ENCODE measurements at places on chromosomes 3 and 15.

DNA sequence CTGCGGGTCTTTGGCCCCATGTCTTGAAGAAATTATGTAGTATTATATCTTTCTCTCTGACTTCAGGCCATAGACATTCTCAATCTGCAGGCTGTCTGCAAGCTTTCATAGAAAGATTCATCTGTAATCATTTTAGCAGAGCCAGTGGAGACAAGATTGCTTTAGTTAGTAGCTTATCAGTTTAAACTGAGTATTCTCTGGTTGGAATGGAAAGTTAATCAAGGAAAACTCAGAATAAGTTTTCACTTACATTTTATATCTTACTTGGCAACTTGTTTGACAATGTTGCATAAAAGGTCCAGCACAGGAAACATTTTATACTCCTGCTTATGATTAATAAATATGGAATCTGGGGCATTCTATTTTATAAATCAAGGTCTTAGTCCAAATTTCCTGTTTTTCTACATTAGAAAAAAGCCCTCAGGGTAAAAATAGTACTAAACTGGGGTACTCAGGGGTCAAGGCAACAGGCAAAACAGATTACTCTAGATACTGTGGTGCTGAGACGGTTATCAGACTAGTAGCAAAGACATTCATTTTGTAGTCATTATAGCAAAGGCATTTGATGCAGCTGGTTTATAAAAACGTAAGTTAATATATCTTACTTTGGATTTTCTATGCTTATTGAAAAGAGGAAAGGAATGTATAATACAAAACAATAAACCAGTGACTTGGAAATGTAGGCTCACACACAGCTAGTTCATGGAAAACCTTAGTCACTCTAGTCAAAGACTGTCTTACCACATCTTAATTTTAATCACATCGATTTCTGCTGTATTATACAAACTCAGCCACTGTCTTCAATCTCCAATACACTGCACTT lies 45.2 kb upstream of the FILIP1L start:
- DNase-seq = no peak

GRCh38 chr3:118292841-118293240 lies 741.8 kb downstream of the IGSF11 start:
- no peak for DNase-seq

DNA sequence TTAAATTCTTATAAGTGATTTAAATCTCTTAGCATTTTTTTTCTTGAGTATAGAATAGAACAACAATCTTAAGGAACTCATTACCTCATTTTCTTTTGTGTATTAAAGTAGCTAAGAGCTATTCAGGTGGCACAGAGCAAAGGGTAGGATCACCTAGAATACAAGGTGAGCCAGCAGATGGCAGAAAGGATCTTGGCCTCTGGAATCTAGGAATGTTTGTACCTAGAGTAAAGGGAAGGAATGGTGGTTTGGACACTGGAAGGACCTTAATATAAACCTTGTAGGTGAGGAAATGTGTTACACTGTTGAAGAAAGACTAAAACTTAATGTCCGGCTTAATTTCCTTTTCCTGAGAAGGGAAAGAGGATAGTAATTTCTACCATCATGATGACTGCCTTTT lies 89.0 kb downstream of the GHSR start:
- no peak for DNase-seq

GRCh38 chr15:96346409-96346970 lies 16.0 kb downstream of the NR2F2 start:
- no peak for DNase-seq

DNA sequence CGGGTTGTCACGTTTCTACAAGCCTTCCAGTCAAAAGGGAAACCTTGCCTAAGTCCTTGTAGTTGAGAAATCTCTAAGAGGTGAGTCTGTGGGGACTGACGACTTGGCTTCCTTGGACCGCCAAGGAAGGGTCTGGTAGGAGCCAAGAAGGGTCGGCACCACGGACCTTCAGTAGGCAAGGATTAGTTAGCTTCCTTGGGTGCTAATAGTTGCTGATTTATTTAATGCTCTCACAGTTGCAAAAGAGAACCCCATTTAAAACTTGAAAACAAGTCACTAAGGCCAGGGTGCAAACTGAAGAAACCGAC lies 361 bp upstream of the LCMT2 start:
- DNase-seq = no peak

GRCh38 chr3:44342176-44342790 lies 3.7 kb downstream of the TCAIM start:
- DNase-seq = no peak

DNA sequence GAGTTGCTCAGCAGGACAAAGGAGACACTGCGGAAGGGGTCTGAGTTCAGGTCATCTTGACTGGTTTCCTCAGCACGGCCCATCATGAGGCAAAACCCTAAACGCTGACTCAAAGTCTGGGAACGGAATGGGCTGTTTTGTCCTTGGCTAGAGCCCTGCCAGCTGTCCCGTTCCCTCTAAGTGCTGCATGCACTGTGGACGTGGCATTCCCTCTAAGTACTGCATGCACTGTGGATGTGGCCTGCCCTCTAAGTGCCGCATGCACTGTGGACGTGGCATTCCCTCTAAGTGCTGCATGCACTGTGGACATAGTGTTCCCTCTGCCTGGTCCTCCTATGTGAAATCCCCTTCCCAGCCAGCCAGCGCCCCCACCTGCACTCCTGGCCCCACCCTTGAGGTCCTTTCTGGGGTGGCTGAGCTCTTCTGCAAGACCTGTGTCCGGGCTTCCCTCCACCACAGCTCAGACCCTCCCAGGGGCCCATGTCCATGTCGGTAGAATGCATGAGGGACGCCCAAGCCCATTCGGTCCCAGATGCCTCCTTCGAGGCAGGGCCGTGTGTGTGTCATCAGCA lies 36.7 kb downstream of the TM2D3 start:
- DNase-seq = no peak

GRCh38 chr3:190631295-190631694 lies 117.4 kb downstream of the IL1RAP start:
- no peak for DNase-seq

GRCh38 chr3:15436246-15436645 lies 8.8 kb downstream of the EAF1 start:
- DNase-seq = no peak

- no peak for DNase-seq
These were observed 134.1 kb upstream of the MNS1 start for GRCh38 chr15:56598991-56599390.

DNA sequence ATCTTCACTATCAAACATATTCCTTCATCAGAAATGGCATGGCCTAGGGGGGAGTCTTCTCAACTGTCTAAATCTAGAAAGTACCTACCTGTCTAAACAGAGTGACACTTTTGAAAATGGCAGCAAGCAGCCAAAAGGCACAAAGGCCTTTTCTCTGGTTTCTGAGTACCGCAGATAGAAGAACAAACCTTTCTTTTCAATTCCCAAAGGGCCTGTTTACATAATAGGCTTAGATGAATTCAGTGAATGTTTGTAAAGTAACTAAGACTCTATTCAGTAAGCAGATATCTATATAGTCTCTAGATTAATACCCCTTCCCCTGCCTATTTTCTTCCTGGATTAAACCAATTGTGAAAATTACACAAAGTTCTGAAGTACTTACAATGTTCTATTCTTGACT lies 7.1 kb downstream of the MYEF2 start:
- DNase-seq = no peak

- no peak for DNase-seq
These were observed 8.8 kb upstream of the GRAMD1C start for GRCh38 chr3:113829576-113830354.

GRCh38 chr3:188361888-188362287 lies 207.9 kb downstream of the LPP start:
- DNase-seq = no peak

DNA sequence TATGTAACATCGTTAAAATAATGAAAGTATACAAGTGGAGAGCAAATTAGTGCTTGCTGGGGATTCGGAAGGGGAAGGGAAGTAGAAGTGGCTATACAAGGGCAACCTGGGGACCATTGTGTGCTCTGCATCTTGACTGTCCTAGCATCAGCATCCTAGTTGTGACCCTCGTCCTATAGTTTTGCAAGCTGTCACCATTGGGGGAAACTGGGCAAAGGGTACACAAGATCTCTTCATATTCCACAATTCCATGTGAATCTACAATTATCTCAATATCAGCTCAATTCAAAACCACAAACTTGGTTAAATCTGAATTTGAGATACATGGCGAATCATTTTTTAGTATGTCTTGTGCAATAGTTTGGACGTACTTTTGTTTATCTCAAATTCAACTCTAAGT lies 30.9 kb downstream of the WNT7A start:
- no peak for DNase-seq

- no peak for DNase-seq
These were observed 23.4 kb downstream of the P2RY1 start for GRCh38 chr3:152858170-152858800.

DNA sequence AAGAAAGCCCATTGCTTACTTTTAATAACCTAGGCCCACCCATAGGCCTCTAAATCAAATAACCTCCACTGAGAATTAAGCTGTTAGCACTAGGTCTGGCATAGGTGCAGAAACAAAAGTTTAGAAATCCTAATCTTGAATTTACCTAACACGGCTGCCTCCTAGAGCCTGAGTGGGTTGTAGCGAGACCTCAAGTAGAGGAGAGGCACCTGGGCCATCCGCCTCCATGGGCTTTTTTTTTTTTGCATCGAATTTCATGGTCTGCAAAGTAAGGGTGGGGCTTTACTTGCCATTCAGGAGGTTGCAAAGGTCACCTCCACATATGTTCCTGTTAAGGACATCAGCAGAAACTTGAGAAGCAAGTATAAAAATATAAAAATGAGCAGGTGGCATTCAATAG lies 6.6 kb upstream of the TPM1 start:
- DNase-seq = no peak

GRCh38 chr15:65553691-65554090 lies 23.4 kb downstream of the HACD3 start:
- DNase-seq = no peak

GRCh38 chr3:119352863-119353527 lies 58.8 kb downstream of the ARHGAP31 start:
- DNase-seq = no peak

DNA sequence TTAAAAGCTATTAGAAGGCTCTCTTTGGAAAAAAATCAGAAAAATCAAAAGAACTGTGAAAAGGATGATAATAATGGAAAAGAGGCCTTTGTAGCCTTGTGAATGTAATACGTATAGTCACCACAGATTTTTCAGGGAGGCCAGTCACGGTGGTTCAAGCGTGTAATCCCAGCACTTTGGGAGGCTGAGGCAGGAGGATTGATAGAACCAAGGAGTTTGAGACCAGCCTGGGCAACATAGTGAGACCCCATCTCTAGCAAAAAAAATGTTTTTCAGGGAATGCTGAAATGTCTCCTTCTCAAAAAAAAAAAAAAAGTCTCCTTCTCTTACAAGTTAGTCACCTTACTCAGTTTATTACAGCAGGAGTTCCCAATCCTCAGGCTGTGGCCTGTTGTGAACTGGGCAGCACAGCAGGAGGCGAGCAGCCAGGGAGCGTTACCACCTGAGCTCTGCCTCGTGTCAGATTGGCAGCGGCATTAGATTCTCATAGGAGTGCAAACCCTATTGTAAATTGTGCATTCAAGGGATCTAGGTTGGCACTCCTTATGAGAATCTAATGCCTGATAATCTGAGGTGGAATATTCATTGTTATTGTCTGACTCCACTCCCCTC lies 15.9 kb downstream of the ARIH1 start:
- DNase-seq = no peak

- DNase-seq = no peak
These were observed 65.3 kb downstream of the IGF1R start for GRCh38 chr15:98713585-98714001.

- DNase-seq = no peak
These were observed 50.3 kb upstream of the GNB5 start for GRCh38 chr15:52241489-52241888.
